ENCODE measurements at places on chromosomes 2 and 18.
A peak's percentile ranks its signal among the peaks of the same experiment; 100 is the strongest.

- DNase-seq: peak; percentile 46
Measured at GRCh38 chr2:43226955-43227829, 786 bp upstream of the ZFP36L2 start.

- no peak for DNase-seq
Measured at GRCh38 chr2:222391743-222392285, 32.5 kb upstream of the SGPP2 start.

DNA sequence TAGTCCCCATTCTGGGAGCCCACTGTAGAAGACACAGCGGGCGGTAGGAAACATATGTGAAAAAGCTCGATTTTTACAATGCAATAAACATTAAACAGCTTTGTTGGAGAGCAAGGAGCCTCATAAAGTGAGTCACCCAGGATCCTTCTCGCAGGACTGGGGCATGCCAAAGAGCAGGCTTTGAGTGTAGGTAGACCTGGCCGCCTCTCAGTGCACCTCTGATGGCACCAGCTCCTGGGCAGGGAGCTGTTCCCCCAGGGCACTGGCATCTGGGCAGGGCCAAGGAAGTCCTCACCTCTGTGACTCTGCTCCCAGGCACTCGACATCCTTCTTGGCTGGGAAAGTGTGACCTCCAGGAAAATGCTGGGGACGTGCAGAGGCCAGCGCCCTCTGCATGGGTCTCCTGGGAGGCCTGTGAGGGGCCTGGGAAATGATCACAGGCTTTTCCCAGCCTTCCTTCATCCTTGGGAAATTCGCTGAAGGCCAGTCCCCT is 94.2 kb downstream of the POLR1A start:
- no peak for DNase-seq

- no peak for DNase-seq
Measured at GRCh38 chr18:47679864-47680263, 250.6 kb downstream of the SMAD2 start.

DNA sequence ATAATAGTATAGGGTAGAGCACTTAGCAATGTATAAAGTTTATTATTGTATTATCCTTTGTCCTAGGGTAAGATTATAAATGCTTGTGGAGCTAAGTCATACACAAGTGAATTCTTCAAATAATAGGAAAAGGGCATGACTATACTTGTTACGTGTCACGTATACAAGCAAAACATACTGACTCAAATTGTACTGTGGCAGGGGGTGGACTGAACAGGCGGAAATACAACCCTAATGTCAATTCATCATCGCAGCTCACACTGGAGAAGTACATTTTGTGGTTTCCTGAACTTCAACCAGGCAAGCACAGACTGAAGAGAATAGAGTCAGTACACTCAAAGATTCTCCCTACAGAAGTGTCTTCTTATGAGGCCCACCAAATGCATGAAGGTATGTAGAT is 201.0 kb downstream of the MBD2 start:
- DNase-seq: no peak

GRCh38 chr2:109410039-109410815 is 203.5 kb downstream of the SEPTIN10 start:
- DNase-seq: no peak

- DNase-seq: no peak
Measured at GRCh38 chr2:204974487-204974886, 429.2 kb downstream of the PARD3B start.

DNA sequence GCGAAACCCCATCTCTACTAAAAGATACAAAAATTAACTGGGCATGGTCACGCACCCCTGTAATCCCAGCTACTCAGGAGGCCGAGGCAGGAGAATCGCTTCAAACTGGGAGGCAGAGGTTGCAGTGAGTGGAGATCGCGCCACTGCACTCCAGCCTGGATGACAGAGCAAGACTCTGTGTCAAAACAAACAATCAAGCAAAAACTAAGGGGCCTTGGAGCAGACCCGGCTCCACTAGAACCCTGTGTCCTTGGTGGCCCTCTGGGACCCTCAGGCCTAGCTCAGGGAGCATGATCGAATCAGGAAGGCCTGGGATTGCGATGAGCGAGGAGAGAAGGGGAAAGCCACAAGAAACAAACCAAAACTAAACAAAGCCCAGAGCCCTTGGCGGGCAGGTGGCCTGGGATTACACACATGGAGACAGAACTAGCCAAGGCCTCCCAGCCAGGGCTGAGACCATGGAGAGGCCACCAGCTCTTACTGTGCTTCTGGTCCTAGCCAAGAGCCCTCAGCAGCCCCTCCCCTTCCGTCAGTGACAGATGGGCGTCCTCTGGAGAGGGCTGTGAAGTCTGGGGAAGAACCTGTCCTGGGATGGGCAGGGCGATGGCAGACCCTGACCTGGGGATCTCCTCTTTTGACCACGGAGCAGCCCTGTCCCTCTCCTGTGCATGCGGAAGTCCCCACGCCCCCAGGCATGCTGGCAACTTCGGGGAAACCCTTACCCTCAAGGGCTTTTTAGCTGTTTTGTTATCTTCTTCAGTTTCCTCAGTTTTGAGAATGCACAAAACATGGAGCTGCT is 27.4 kb upstream of the CATIP start:
- no peak for DNase-seq

GRCh38 chr2:71071681-71072398 is 3.4 kb downstream of the NAGK start:
- DNase-seq: no peak

GRCh38 chr2:25825238-25825637 is 53.0 kb downstream of the ASXL2 start:
- DNase-seq: peak; percentile 23

DNA sequence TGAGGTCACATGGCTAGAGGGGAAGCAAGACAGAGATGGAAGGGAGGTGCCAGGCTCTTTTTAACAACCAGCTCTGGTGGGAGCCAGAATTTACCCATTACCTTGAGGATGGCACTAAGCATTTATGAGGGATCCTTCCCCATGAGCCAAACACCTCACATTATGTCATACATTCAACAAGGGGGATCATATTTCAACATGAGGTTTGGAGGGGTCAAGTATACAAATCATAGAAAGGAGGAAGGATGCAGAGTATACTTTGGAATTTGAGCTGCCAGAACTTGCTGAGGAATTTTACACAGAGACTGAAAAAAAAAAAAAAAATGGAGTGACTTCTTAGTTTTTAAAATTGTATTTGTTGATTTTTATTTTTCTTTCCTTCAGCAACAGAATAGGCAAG is 891.4 kb downstream of the CCDC85A start:
- no peak for DNase-seq

- no peak for DNase-seq
Measured at GRCh38 chr18:22796113-22796512, 137.0 kb upstream of the RBBP8 start.

GRCh38 chr2:124776332-124776731 is 751.2 kb downstream of the CNTNAP5 start:
- no peak for DNase-seq

- DNase-seq: no peak
Measured at GRCh38 chr2:215145611-215146010, 7.2 kb upstream of the ABCA12 start.

DNA sequence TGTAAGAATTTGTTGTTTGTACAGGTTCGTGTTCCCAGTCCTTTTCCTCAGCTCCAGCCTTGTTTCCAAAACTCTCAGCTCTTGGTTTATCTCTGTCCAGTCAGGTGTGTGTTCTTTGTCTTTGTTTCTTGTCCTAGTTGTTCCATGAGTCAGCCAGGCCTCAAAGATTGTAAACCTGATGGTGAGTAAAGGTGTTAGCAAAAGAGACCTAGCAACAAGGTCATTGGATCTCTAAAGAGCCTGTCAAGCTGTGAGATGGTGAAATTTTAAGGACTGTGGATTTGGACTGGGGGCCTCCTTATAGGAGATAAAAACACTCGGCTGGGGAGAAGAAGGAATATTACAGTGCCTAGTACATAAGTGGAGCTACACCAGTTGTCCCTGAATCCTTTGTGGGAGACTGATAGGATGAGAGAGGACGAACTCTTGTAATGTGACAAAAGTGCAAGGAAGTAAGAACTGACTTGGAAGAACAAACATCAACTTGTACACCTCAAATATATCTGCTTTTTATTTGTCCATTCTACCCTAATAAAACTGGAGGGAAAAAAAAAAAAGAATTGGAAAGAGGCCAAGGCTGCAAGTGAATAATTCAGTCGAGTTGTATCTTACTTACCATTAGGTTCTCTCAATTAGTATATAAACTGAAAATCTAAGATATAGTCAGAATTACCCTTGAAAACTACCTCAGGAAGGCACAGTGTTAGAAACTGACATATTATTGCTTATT is 37.2 kb downstream of the ITGA6 start:
- no peak for DNase-seq

DNA sequence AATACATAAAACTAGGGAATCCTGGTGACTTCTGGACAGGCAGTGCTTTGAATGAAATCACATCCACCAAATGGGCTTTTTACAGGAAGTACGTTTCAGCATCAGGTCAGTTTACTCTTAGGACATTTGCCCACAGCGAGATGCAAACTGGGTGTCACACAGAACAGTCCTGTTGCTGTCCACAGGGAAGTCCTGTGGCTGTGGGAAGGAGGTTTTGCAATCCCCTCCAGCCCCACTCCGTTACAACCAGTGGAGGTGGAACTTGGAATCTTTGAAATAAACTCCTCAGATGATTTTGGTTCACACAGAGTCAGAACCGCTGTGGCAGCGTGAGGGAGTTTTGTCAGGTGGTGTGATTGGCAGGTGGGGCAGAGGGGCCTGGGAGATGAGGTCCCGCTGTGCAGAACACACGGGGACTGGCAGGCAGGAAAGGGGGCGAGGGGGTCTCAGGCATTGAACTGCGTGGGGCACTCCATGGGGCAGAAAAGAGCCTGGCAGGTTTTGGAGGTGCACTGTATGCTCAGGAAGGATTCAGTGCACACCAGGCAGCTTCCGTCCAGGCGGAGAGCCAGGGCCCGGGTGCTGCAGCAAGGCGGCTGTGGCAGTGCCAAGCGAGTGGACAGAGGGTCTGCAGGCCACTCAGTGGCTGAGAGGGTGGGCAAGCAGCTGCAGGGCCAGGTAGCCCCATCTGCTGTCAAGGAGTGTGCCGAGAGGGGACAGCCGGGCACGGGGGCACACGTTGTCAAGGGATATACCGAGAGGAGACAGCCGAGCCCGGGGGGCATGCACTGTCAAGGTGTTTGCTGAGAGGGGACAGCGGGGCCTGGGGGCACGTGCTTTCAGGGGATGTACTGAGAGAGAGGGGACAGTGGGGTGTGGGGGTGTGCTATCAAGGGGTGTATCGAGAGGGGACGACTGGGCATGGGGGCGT is 148.7 kb downstream of the LDLRAD4 start:
- no peak for DNase-seq

DNA sequence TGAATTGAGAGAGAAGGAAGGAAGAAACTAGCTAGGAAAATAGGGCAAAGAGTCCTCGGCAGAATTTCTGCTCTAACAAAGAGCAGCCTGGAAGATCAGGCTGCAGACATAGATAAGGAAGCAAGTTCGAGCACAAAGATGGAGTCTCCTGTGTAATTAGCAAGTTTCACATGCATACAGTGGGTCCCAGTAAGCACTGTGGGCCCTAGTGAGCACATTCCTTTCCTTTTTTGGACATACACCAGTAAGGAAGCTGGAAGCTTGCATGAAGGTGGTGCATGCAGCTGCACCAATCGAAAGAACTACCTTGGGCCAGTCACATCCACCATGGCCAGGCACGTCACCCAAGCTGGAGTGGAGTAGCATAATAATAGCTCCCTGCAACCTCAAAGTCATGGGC is 109.7 kb downstream of the NOL4 start:
- DNase-seq: no peak
